ENCODE measurements at places on chromosomes 1 and 21.
A peak's percentile ranks its signal among the peaks of the same experiment; 100 is the strongest.

DNA sequence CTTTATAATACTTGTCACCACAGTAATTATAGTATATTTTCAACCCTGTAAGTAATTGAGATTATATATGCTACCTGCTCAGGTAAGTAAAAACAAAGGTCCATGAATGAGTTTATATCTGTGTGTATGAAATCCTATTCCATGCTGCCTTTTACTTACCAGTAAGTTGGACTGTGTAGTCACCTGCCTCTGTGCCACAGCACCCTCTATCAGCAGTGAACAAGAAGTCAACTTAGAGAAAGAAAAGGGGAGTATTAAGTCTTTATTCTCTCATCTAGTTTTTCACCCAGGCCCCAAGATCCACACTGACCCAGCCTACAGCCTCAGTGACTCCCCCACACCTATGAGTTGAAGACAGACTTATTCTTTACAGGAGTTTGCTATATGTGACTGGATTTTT, 36.9 kb upstream of the IFI16 start:
- no peak for DNase-seq

GRCh38 chr1:16289959-16290358, 53.0 kb upstream of the CPLANE2 start:
- no peak for DNase-seq

- DNase-seq: no peak
These were observed 92.9 kb downstream of the DPYD start for GRCh38 chr1:97827887-97828286.

GRCh38 chr1:162371611-162372010, 5.0 kb downstream of the SPATA46 start:
- no peak for DNase-seq

- no peak for DNase-seq
These were observed 2.0 kb downstream of the TNFSF18 start for GRCh38 chr1:173048621-173049321.

DNA sequence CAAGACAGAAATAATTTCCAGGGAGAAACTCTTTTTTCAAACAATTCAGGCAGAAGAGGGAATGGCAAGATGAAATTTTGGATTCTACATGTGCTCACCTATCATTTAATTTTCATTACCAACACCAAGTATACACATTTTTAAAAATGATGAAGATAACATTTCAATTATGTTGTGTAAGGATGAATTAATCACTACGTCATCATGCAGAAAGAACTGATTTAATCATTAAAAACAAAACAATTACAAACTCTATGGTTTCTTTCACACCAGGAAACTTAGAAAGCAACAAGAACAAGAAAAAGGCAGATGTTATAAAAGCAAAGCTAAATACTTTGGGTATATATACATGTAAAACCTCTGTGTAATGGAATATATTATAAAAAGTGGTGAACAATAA, 668.5 kb downstream of the NCAM2 start:
- no peak for DNase-seq

DNA sequence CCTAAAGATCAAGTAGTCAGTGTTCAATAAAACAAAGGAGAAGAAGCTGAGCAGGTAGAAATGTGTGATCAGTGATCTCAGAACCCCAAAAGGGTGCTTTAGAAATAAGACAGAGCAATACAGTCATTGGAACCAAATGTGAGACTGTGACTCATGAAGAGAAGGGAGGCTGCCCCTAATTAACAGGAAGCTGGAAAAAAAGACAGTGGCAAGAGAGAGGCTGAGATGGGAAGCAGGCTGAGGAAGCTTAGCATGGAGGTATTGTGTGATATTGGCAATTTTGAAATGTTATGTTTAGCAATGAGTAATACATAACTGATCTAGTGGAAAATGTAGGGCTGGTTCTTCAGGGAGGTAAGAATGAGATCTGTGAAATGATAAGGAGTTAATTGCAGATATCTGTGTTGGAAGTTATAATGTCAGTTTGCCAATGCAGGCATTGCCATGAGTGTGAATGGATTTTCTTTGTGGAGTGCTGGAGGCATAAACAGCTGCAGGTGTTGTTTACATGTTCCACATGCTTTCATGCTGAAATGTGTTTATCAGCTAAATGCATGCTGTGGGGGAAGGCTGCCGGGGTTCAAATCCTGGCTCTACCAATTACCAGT, 90.6 kb upstream of the CACNA1E start:
- no peak for DNase-seq

GRCh38 chr1:108708691-108709660, 3.7 kb upstream of the FNDC7 start:
- DNase-seq: peak; percentile 40

DNA sequence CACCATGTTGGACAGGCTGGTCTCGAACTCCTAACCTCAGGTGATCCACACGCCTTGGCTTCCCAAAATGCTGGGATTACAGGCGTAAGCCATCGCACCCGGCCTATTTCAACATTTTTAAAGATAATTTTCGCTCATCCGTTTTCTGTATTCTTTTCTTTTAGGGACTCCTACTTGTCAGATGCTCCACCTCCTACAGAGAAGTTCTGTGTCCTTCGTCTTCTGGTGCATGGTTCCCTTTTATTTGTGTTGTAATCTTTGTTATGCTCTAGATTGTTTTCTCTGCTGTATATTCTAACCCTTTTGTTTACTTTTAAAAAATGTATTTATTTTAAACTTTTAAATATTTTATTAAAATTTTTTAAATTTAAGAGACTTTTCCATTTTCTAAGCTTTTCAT, 28.4 kb downstream of the CLDN14 start:
- DNase-seq: no peak

DNA sequence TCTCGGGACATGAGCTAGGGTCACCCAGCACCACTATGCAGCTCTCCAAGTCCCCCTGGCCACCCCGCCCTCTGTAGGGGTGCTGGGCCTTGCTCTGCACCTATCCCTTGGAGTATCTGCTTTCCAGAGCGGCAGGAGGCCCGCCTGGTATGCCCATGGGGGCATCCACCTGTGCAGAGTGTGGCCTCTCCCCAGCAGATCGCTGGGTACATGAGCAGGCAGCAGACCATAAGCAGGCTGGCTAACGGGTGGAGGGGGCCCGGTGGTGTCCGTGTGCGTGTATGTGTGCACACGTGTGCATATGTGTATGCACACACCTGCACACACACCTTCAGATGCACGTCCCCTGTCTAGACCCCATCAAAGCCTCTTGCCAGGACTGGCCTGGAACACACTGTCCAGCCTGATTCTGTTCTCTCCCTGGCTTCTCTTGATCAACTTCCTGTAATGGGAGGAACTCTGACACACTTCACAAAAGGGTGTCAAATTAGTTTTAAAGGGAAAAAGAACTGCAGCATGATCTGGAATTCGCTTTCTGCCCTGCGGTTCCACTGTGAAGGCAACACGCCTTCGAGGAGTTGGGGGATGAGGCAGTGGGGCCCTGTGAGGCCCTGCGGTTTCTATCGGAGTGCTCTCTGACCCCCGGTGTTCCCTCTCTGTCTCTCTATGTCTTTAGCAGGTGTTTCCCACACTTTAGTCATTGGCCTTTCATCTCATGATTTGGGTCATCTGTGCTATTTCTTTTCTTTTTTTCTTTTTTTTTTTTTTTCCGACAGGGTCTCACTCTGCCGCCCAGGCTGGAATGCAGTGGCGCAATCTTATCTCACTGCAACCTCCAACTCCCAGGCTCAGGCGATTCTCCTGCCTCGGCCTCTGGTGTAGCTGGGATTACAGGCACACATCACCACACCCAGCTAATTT, 17.2 kb upstream of the NPHP4 start:
- DNase-seq: no peak

- no peak for DNase-seq
These were observed 10.5 kb upstream of the RYR2 start for GRCh38 chr1:237031480-237031879.

DNA sequence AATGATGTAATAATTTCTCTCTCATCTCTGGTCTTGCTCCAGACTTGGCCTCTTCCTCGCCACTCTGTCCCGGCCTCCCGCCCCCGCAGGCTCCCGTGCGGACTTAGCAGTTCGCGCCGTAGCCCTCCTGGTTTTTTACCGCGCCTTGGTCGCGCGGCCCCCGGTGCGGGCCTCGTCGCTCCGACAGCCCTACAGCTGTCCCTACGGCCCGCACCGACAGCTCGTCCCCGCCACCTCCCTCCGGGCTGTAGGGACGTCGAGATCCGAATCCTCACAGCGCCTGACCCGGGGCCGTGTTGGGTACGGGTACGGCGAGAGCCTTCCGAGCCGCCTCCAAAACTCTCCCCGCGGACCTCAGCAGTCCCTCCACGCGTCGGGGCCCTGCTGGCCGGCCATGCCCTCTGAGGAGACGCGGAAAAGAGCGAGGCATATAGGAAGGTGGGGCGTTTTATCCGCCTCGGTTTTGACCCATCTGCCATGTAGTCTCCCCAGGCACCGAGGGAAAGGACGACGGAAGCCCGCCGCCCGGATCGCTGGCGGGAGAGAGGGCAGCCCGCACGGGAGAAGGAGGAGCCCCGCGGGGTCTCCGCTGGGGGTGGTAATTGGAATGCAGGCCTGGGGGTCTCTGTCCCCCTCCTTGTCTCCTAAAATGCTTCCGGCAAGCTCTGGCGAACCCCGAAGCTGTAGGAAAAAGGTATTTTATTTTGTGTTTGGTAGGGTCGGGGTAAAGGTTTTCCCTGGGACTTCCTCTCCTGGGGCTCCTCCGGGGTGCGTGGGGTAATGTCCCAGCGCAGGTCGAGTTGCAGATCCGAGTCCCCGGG, 3.3 kb downstream of the LHX4 start:
- no peak for DNase-seq

GRCh38 chr1:41396084-41396483, 34.9 kb downstream of the FOXO6 start:
- no peak for DNase-seq

DNA sequence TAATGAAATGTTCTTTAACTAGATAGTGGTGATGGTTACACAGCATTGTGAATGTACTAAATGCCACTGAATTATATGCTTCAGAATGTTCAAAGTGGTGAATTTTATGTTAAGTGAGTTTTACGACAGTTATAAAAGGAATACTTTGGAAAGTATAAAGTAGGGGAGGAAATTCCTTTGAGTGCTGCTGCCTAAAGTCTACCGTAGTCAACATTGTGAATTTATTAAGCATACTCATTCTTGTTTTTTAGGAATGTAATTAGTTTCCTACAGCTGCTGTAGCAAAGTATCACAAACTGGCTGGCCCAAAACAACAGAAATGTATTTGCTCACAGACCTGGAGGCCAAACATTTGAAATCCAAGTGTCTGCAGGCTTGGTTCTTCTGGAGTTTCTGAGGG, 73.0 kb downstream of the SWT1 start:
- DNase-seq: no peak

DNA sequence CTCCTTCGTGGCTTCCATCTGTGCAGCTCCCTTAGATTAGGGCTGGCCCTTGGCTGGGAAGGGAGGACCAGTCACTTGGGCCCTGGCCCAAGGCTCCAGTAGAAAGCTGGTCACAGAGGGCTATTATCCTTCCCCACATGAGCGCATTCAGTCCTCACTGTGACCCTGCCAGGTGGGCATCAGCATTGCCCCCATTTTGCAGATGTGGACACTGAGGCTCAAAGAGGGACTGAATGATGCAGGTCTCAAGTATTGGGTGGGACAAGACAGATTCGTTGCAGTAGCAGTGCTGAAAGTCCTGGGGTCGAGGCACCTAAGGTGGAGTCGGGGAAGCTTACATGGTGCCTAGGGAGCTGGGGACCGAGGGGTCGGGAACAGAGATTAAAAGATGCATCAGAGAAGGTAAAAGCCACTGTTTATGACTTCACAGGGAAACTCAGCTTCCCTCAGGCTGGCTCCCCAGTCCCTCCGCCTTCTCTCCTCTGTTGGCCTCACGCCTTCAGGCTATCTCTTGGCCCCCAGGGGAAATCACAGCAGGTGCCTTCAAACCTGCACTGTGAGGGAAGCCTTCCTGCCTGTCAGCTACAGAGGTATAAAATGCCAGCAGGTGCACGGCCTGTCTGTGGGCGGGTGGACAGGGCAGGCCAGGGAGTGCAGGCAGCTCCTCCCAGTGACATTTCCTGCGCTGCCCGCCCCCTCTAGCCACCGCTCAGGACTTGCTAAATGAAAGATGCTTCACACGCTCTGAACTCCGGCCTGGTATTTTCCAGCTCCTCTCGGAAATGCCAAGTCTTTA, 178.4 kb downstream of the GRIK3 start:
- no peak for DNase-seq

- no peak for DNase-seq
These were observed 95.9 kb downstream of the HHIPL2 start for GRCh38 chr1:222452031-222452430.
